Stimulated activated CD8-positive, alpha-beta memory T cell treated with anti-CD3 and anti-CD28 coated beads, Interleukin-12 subunit alpha, Interleukin-12 subunit beta, amount 100 ng/mL, for 4 hours (primary cell): ENCODE measurements at places on chromosomes 1 and 21.
A peak's percentile ranks its signal among the peaks of the same experiment; 100 is the strongest.

GRCh38 chr1:246497331-246497915 lies 9.7 kb downstream of the SMYD3 start:
- DNase-seq = no peak

DNA sequence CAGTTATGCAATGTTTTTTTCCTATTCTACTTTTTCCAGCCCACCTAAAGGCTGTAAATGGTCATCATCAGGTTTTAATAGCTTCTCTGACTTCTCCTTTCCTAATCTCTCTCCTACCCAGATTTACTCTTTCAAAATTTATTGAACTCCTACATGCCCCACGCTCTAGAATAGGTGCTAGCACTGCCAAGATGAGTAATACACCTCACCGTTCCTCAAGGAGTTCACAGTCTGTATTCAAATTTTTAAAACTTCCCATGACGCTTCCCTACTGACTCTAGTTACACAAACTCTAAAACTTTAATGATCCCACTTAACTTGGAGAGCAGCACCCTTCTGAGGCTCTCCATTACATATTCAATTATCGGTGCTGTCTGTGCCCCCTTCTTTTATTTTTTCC lies 51.6 kb downstream of the ALG14 start:
- no peak for DNase-seq

DNA sequence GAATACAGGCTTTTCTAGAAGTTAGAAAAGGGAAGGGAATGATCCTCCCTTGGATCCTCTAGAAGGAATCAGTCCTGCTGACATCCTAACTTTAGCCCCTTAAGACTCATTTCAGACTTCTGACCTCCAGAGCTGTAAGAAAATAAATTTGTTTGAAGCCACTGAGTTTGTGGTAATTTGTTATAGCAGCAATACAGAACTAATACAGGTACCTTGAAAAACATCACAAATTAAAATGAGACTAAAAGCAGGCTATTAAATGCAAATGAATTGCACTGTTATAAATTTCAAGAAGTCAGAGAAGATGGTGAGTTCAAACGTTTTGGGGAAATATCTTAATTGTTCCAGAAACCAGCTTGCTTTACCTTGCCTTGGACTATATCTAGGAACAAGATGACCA lies 6.3 kb downstream of the LCA5L start:
- no peak for DNase-seq

DNA sequence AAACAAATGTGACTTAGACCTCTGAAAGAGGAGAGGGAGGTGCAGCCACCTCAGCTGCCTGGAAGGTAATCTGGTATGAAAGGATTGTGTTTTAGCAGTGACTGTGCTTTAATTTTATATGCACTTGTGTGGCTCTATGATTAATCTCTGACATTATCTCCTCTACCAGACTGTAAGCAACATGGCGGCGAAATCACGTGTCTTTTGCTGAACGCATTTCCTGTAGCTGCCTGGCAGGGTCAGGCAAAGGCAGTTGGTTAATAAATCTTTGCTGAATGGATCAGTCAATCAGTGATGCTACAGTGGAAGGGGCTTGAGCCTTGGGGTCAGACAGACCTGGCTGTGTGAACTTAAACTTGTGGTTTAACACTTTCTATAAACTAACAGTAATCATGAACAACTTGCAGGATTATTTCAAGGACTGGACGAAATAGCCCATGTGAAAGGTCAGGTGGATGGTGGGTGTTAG lies 96.9 kb downstream of the ADSS2 start:
- DNase-seq = no peak

- no peak for DNase-seq
Observed at GRCh38 chr1:200379432-200379757, 30.4 kb downstream of the ZNF281 start.

- DNase-seq = no peak
Observed at GRCh38 chr1:16021681-16022080, at the start of gene CLCNKA. CLCNKA (plus strand) TSS chr1:16022036; CDS start chr1:16022620, 584 bp downstream.

- no peak for DNase-seq
Observed at GRCh38 chr1:226209307-226210059, 14.0 kb upstream of the MIXL1 start.

DNA sequence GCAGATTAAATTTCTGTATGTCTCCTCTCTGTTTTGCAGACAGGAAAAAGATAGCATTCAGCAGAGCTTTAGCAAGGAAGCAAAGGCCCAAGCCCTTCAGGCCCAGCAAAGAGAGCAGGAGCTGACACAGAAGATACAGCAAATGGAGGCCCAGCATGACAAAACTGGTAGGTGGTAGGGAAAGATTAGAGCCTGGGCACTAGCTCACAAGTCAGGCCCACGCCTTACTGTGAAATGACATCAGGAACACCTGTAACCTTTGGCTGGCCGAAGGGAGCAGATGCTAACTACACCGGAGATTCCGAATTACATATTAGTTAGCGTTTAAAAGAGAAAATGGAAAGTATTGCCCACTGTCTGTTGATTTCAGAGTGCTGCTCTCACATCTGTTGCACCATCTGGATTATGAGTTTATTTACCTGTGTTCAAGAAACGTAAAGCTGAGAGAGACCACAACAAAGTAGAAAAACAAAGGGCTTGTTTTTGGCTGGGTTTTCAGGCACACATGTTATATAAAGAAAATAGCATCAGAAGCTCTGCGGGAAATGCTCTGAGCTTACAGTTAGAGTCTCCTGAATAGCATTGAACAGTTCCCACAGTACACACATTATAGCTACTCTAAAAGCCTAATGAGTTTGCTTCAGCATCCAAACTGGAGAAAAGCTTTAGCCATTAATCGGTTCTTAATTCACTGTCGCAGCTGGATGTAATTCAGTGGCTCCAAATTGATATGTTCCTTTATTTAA lies 160.0 kb downstream of the SDCCAG8 start:
- DNase-seq = no peak

- DNase-seq = no peak
Observed at GRCh38 chr21:38134084-38134873, 122.5 kb upstream of the KCNJ15 start.

DNA sequence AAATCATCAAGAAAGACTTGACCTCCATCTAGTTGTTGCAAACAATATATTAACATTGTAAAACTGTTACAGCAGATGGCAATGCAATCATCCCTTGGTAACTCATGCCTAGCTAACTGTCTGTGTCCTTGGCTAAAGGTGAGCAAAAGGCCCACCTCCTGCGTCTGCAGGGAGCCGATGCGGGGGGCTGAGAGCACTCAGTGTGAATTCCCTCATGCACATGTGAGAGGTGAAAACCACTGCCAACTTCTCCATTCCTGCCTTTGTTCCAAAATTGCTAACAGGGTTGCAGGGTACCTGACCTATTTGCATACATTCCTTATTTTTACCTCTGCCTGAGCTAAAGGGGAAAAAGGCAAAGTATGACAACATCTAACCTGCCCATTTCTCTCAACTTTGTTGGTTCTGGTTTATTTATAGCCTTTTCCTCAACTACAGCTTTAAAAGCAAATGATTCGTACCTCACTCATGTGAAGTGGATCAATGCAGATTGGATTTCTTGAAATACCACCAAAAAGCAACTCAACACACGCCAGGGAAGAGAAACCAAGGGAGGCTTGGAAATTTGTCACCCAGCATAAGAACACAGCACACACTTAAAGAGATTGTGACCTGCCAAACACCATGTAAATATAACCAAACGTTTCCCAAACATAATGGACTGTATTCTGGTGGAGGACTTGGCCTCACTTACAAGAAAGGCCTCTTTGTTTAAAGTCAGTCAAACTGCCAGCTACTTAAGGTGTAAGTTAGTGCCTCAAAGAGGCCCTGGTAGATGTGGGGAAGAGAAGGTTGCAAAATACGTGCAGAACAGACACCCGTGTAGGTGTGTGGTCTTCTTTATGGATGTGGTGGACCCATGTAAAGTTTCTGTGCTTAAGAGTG lies 651.0 kb downstream of the SMYD3 start:
- DNase-seq = no peak

DNA sequence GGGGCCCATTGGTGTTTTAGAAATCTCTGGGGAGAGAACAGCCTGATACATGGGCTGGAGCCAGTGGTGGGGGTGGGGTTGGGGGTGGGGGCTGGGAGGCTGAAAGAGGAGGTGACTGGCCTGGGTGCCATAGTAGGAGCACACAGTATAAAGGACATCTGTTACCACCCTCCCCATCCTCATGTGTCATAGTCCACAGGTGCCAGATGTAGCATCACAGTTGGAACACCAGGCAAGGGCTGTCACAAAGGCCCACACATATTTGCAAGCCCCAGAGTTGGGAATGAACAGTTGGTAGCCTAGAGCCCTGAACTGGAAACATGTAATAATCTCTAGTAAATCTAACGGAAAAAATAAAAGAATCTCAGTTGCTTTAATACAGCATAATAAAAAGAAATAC lies 55.1 kb upstream of the CR2 start:
- no peak for DNase-seq

GRCh38 chr1:3702990-3703728 lies 49.1 kb upstream of the CCDC27 start:
- DNase-seq = no peak

DNA sequence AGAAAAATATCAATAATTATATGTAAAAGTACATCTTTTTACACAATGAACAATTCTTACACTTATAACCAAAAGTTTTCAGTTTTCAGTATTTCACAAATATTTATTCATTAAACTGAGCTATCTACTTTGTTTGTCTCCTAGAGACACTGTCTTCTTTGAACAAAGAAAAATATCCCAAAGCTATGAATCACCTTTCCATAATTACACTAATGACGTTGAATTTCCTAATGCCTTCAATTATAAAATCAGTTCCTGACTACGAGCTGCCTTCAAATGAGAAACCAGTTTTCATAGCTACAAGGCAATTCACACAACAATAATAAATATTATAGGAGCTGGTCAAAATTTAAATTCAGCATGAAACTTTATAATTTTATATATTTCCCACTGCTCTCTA lies 201.8 kb upstream of the BRINP3 start:
- DNase-seq = no peak

GRCh38 chr21:17725339-17725738 lies 93.8 kb downstream of the C21orf91 start:
- DNase-seq = no peak

- DNase-seq = no peak
Observed at GRCh38 chr1:47840393-47841190, 156.6 kb downstream of the TRABD2B start.

DNA sequence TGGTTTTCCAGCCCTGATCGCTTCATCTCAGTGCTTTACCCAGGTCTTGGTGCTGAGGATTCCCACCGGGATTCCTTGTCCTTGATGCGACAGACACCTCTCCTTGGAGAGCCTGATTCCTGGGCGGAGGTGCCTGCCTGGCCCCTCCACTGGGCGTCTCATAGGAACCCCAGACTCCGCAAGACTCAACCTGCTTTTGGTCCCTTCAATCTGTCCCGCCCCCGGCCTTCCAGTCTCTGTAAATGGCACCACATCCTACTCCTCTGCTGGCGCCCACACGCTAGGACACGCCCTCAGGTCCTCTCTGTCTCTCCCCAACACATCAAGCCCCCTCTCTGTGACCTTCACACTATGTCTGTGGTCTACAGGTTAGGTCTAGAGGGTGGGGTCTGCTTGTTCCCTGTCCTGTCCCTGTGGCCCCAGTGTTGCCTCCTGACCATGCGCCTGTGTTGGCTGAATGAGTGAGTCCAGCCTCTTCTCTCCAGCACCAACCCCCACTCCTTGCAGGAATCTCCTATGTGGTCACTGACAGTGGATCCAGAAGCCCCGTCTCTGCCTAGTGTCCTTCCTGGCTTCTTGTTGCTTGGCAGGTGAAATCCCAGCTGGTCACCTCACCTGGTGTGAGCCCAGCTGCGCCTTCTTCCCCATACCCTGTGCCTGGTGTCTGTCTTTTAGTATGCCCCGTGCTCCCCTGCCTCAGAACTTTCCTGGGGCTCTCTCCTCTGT lies 119.7 kb upstream of the C1orf174 start:
- no peak for DNase-seq

- peak; percentile 32 for DNase-seq
Observed at GRCh38 chr1:203702130-203702577, 62.8 kb upstream of the LAX1 start.

DNA sequence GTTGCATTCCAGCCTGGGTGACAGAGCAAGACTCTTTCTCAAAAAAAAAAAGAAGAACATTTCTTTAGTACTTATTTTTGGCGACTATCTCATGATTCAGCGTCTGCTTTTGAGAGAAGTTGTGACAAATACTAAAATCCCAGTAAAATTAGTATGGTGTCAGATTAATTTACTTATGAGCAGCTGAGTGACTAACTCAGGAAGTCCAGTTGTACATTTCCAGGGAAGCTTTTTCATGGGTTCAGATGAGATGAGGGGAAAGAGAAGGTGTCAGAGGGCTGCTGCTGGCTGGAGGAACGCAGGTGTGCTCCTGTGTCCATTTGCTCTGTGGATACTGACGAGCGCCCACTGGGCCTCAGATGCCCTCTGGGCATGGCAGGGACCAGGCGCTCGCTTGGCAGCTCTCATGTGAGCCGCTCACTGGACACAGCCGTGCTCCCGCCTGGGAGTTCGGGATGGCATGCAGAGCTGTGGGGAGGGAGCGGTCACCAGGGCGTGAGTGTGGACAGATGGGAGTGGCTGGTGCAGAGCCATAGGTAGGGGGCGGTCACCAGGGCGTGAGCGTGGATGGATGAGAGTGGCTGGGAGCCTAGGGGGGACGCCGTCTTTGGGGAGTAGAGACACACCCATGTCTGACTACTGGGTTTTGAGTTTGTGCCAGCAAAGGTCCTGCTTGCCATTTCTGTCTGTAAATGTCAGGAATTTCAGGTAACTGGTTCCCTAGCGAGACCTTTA lies 55.0 kb downstream of the ADARB1 start:
- no peak for DNase-seq

DNA sequence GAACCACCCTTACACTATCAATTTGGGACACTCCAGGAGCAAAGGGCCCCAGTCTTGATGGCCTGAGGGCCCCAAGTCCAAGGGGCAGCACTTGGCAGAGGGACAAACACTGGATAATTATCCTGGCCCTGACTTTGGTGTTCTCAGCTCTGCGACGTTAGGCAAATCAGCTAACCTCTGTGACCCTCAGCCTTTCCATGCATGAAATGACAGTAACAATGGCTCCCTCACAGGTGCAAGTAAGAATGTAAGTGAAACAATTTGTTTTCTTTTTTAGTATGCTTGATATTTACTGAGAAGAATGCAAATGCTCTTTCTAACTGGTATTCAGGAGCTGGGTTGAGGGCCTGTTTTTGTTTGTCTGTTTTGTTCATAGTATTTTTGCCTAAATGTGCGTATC lies 61.6 kb upstream of the PRDX6 start:
- DNase-seq = no peak

DNA sequence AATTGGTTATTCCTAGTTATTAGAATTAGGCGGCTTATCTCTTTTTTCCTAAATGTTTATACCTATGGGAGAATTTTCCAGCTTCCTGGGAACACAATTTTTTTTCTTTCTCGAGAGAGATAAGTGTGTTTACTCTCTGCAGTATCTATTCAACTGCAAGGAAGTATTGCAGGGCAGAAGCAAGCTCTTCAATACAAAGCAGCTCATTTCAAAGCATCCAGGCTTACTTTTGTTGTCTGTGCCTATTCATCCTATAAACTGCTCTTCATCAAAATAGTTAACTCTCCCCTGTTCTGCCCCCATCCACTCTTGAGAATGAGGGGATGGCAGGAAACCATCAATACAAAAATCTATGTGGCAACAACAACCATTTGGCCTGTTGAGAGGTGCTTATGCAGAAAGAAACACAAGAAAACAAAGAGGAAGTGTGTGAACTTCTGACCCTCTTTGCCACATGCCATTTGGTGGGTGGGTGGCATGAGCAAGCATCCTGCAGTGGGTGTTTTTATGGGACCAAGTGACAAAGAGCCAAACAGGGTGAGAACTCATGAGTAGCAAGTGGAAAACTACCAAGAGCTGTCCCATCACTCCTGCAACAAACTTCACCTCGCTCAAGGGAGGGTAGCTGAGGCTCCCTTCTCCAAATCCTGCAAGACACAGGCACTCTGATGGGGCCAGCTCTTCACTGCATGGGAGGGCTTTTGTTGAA lies 50.6 kb upstream of the MRPS6 start:
- DNase-seq = peak; percentile 29
